ENCODE measurements at places on chromosomes 11 and 22.

DNA sequence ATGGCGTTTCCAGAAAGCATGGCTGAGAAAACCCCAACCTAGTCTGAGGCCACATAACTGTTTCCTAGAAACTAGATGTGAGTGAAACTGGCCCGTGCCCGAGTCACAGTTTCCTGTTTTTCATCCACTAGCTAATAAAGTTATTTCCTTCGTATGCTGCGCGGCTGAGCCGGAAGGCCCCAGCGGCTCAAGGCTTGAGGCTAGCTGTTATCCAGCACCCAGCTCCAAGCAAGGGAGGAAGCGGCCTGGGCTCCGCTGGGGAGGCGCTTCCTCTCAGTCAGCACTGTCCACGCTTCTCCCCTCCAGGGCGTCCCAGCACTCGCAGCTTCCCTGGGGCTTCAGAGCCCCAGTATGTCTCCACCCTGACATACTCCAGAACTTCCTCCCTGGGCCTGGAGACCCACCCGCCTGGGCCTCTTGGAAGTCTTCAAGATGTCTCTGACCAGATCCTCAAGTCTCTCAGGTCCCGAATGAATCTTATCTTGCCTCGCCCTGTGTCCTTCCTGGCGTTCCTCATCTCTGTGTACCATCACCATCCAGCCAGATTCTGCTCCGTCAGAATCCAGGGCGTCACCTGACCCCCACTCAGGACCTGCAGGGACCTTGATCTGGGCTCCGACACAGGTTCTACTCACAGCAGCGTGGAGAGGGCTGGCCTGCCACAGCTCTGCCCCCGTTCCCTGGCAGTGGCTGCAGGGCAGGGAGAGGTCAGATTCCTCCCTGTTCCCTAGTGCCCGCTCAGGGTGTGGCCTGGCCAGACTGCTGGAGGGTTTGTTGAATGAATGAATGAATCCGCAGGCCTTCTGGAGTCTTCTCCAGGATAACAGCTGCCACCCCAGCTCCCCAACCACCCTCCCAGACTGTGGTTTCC, 81.9 kb downstream of the LRRC32 start:
- DNase-seq, result no peak

- DNase-seq, result no peak
Observed at GRCh38 chr11:22163394-22163797, 29.5 kb upstream of the ANO5 start.

GRCh38 chr22:41782751-41783150, 17.7 kb upstream of the CCDC134 start:
- DNase-seq, result no peak

DNA sequence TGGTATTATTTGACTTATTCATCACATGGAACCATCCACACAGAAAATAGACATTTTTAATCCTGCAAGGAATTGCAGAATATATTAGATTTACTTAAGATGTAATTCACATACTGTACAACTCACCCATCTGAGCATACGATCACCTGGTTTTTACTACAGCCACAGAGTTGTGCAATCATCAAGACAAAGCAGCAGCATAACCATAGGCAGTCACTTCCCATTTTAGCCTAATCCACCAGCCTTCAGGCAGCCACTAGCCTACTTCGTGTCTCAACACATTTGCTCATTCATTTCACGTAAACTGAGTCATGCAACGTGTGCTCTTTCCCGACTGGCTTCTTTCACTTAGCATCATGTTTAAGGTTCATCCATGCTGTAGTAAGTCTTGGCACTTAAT, 23.0 kb downstream of the PIWIL3 start:
- DNase-seq, result no peak

- no peak for DNase-seq
Observed at GRCh38 chr11:66835768-66836405, 7.4 kb upstream of the RCE1 start.

DNA sequence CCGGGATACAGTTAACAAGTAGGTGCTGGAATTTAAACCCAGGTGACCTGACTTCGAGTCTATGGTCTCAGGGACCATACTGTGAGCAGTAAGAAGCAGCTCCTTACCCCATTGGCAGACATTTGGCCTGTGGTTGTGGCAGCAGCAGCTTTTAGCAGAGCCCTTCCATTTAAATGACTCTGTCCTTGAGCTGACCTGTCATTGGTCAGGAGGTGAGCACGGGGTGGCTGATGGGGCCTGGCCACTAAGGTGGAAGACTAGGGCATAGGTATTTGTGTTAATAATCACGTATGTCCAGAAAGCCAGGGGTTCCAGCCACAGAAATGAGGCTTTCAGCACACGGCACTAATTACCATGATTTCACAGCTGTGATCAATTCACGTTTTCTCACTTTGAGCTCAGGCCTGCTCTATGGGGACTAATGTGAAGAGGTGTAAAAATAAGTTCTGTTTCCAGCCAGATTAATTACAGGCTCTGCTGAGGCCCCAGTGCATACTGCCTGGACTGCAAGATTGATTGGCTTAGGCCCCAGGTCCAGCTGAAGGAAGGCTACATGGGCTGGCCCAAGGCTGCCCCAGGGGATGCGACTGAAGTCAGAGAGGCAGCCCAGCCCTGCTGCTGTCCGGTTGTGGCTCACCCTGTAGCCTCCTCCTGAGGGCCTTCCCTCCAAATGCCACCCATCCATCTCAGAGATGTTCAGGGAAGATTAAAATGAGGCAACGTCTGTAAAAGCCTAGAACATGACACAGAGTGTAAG, 76.0 kb downstream of the FDX1 start:
- no peak for DNase-seq

GRCh38 chr11:7098235-7098832, 9.5 kb downstream of the RBMXL2 start:
- DNase-seq, result peak; percentile 11

- no peak for DNase-seq
Observed at GRCh38 chr22:48929276-48929790, 898.3 kb downstream of the BRD1 start.

DNA sequence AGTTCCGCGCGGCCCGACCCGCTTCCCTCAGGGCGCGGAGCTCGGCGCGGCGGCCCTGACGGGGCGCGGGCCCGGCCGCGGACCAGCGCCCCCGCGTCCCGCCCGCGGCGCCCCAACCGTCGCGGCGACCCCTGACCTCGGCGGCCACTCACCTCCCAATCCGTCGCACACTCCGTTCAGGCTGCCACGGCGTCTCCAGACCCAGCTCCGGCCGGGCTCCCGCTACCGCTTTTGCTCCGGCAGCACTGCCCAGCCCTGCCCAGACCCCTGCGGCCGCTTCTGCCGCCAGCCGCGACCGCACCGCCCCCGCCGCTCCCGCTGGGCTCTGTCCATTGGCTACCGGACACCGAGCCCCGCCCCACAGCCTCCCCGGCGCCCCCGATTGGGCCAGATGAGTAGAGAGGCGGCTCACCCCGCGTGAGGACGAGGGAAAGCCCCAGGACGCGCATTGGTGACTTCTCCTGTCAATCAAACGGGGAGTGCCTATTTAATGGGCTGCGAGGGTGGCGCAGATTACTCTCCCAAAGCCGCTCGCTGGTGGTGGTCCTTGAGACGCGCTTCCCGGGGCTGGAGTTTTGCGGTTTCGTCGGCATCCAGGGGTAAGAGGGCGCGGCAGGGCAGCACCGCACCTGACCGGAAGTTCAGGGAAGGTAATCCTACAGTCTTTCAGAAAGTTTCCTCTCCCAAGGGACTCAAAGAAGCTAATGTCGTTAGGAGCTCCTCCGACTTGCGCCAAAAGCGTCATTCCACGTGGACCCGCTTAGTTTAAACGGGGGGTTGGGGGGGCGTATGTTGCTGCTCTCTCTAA, at the start of gene PACSIN2:
TSS of gene PACSIN2 (minus strand) at position 281 of the 808 bp plus-strand sequence. CDS start 103,069 bp downstream, outside the sequence.
- DNase-seq, result peak; percentile 100

Measured in GM18507 (cell line).